ENCODE measurements at places on chromosomes 13 and 19.
A peak's percentile ranks its signal among the peaks of the same experiment; 100 is the strongest.

GRCh38 chr13:93116809-93117208 is 109.8 kb upstream of the GPC6 start:
- no peak for DNase-seq

DNA sequence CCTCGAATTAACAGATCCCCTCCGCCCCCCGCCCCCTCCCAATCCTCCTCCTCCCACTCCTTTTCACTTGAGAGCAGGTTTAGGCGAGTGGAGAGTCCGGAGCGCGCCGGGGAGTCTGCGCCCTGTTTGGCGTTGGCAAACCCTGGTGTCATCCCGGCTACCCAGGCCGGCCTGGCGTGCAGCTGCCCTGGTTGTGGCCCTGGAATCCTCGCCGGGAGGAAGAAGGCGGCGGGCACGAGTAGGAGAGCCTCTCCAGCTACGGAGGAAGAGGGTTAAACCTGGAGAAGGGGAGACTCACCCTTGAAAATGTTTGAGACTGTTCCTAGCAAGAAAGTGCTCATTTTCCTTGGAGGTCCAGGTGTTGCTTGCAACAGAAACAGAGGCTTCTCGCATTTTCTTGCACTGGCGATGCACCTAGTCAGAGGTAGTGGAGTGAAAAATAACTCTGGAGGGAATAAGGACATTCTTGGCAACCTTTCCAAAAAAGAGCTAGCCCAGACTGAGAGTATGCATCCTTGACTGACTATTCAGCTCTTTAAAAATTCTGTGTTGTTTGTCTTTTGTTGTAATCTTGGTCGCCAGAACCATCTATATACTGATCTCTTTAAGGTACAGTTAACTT is 1.3 kb upstream of the SOX21 start:
- no peak for DNase-seq

DNA sequence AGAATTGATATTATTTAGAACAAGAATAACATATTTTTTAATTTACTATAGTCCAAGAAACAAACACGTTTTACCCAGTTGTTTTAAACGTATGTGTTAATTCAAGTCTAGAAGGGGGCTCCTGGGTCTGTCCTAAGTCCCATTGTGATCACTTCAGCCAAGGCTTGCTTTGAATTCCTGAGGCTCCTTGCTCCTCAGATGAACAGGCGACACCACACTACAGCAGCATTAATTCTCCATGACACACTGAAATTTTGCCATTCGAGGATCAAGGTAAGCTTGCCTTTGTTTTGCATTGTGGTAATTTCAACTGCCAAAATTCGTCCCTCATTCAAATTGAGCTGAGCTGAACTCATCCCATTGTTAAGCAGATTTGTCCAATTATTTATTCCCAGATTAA is 1442.6 kb downstream of the SLITRK5 start:
- no peak for DNase-seq

GRCh38 chr19:45118106-45118505 is 25.1 kb downstream of the PPP1R37 start:
- no peak for DNase-seq

GRCh38 chr13:23901365-23901764 is 4.1 kb upstream of the C1QTNF9B start:
- no peak for DNase-seq

- no peak for DNase-seq
Observed at GRCh38 chr19:35986664-35987570, 8.1 kb upstream of the SDHAF1 start.

- DNase-seq = peak; percentile 87
Observed at GRCh38 chr19:7159105-7159933, 89.8 kb downstream of the ZNF557 start.

- DNase-seq = no peak
Observed at GRCh38 chr19:6260376-6260775, 19.4 kb downstream of the MLLT1 start.

DNA sequence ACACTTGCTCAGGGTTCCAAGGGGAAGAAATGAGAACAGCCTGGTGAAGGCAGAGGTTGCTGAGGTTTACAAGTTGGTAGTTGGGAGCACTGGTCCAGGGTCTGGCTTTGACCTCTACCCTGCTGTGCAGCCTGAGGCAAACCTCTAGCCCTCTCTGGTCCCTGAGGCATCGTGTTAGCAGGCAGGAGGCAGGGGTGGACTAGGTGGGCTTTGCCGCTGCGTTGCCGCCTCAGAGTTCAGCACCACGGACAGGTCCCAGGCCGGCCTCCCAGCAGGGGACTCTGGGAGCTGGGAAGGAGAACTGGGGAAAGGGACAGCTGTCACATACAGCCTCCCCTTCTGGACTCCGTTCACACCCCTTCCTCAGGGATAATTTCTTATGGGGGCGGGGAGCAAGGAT is 3.1 kb downstream of the NCAN start:
- DNase-seq = no peak

DNA sequence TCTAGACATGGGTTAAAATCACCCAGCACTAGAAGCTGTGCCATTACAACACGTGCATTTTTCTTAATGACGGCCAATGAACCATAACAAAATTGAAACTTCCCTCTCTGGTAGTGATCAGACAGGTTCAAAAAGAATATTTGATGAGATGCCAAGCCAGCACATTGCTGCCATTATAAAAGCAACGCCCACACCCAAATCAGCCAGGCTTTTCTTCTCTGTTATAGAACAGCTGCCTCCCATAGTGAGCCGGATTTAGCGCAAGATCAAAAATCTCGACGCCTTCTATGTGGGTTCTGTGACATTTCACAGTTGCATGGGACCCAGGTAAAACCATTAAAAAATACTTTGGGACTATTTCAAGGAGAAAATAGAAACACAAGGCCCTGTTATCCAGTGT is 1158.0 kb downstream of the EFNB2 start:
- DNase-seq = no peak

DNA sequence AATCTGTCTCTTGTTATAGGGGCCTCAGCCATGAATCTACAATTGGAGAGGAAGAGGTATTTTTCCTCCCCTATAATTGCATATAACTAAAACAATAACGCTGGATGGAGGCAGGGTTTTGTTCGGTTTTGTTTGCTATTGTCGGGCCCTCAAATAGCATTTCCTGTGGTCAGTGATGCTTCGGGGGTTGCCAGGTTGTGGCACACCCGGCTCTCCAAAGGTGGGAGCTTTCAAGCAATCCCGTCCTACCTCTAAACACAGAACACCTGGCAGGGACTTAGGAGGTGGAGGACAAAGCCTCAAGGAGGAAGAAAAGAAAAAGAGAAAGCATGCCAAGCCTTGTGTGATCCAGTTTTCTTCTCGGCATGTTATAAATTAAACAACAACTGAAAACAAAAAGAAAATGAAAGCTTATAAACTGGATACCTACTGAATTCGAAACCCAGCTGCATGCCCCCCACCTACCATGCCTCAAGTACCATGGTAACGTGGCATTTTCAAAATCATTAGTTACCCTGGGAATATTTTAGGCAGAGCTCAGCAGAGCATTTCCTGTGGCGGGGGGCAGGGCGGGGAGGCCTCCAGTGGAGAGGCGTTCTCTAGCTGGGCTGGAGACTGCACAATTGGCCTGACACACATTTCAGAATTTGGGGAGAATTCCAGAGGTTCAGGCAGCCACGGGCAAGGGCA is 213.8 kb downstream of the DCLK1 start:
- DNase-seq = no peak

DNA sequence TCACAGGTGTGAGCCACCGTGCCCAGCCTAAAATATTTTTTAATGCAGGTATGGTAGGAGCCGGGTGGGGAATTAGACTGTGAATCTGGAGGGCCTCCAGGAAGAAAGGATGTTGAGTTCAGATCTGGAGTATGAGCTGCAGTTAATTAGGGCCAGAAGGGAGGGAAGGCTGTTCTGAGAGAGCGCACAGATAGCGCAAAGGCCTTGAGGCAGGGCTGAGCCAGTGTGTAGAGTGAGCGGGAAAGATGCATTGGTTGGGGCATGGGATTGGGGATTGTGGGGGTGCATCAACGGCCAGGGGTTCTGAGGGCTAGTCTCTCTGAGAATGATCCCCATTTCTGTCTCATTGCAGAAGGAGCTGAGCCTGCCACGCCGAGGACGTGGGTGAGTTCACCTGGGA is 9.7 kb downstream of the MAST3 start:
- DNase-seq = no peak

- no peak for DNase-seq
Observed at GRCh38 chr19:32343550-32344262, 1.7 kb upstream of the ZNF507 start.

DNA sequence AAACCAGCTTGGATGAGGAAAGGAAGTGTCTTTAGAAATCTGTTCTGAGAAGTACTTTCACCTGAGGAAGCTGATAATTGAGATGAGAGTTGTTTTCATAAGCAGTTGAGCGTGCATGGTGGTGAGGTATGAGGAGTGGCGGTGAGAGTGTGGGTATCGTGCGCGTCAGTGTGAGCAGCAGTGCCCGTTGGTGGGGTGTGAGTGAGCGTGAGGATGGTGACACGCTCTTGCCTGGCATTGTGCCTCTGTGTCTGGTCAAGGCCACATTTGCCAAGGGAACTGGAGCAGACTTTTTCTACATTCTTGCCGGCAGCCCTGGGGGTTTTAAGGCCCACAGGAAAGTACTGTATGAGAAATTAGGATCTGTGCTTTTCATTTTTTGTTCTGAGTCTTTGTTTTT is 36.5 kb upstream of the TEX29 start:
- DNase-seq = no peak

DNA sequence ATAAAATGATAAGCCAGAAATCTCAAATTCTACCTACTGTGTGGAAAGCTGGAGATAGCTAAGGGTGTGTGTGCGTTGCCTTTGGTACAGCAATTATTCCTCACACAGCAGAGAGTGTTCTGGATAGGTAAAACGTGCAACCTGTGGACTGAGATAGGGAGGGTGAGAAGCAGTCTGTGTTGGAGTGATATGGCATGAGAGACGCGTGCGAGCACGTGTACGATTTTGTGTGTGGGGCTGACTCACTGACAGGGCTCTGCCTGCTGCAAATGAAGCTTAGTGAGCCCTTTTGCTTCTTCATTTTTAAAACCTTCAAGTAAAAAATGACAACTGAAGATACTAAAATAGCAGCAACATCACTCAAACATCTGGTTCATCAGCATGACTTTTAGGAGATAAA is 35.7 kb upstream of the SLC10A2 start:
- DNase-seq = no peak

- DNase-seq = no peak
Observed at GRCh38 chr19:43300206-43300605, 30.9 kb upstream of the PSG9 start.

DNA sequence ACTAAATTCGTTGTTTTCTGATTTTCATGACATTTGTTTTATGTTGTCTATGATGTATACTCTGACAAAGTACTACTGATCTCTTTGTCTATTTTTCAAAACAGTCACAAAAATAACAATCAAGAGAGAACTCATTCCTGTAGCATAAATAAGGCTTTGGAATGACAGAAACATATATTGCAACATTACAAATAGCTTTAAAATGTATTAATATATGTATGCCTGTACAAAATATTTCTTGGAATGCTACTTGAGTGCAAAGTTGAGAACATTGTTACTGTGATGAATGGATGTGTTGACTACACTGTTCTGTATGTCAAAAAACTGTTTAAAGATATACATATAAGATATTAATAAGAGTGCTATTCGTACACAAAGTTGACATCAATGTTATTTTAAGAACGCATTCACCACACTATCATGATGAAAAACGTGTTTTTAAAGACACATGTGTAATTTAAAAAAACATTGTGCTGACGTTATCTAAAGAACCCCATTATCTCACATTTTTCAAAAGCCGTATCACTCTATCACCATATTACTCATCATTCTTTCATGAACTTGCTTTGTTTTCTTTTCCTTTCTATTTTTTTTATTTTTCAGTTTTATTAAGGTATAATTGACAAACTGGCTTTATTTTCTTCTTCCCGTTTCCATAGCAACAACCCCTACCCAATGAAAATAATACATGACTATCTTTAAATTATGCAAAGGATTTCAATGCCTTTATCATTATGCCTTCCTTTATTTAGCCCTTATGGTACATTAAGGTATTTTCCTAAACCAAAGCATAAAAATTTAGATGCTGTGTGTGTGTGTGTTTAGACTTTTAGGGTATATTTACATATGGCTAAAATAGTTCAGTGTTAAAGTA is 918.8 kb downstream of the SLITRK1 start:
- no peak for DNase-seq

DNA sequence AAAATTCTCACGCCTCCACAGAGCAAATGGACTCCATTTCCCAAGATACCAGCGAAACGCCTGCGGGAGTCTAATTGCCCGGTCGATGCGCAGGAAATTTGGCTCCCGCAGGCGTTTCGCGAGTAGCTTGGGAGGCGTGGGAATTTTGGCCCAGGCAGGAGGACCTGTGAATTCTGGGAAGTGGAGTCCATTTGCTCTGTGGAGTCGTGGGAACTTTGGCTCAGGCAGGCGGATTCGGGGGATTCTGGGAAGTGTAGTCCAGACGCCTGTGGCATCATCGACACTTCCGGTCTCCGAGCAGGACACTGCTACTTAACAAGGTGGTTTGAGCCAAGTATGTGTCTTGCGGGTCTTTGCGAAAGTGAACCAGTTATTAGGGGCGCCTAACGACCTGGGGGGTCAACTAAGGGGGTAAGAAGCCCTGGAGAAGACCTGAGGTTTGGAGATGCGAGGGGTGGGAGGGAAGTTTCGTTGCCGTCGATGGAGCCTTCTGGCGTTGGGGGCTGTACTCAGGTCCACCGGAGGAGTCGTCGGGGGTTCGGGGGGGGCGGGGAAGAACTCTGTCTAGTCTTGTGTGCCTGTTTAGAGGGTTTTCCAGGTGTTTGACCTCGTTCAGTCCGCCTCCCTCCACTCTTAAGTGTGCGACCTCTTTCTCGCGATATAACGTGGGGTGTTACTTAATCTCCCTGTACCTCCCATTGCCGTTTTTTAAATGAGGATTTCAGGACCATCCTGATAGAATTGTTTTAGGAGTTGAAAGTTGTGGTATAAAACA is at the start of gene ZNF155:
Gene ZNF155, plus strand, starts transcription at position 277 of the 775 bp plus-strand sequence. CDS start 4,356 bp downstream, outside the sequence.
- peak; percentile 89 for DNase-seq

- no peak for DNase-seq
Observed at GRCh38 chr19:36436531-36436930, 18.1 kb upstream of the ZFP82 start.

DNA sequence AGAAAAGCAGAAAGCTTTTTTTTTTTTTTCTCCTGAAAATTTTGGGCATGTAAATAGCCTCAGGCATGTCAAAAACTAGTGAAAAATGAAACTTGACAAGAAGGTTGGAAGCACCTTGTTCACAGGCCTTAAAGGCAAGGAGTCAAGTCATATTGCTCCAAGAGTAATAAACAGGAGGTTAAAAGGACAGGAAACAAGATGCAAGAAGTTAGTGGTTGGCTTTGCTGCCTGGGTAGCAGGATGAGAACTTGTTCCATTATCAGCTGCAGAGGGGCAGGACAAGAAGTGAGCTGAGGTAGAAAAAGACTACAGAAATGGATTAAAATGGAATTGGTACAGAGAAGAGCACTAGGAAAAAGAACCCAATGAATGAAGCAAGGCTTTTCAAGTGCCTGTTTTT is 242.6 kb downstream of the DCT start:
- DNase-seq = no peak

GRCh38 chr19:44677019-44677811 is 5.9 kb downstream of the CEACAM19 start:
- no peak for DNase-seq
